ENCODE measurements at places on chromosomes 1 and 21.

DNA sequence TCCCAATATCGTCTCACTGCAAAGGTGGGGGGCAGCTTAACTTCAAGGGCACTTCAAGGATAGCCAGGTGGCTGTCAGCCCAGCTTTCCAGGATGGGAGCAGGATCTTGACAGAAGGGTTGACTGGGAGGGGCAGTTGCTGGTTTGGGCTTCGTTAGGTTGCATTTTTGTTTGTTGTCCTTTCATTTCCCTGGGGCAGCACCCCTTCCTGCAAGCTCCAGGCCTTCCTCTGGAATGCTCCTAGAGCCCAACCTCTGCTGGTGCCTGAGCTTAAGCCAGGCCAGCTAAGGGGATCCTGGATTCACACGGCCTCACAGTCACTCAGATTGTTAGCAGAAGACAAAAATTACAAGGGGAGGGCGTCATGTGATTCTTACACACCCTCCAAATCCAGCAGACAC, 4.1 kb upstream of the OLIG2 start:
- no peak for DNase-seq

DNA sequence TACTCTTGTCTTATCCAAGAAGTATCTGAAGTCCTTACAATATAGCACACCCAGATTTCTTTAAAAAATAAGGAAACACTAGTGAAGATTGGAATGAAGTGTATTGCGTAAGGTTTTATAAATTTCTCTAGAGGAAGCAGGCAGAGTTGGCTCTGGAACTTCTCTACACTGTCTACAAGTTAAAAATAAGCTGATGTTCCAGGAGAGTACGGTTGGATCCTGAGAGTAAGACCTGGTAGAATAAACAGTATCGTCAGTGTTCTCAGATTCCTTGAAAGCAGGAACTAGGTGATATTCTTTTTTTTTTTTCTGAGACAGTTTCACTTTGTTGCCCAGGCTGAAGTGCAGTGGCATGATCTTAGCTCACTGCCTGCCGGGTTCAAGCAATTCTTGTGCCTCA, 107.9 kb downstream of the USP25 start:
- DNase-seq = no peak

DNA sequence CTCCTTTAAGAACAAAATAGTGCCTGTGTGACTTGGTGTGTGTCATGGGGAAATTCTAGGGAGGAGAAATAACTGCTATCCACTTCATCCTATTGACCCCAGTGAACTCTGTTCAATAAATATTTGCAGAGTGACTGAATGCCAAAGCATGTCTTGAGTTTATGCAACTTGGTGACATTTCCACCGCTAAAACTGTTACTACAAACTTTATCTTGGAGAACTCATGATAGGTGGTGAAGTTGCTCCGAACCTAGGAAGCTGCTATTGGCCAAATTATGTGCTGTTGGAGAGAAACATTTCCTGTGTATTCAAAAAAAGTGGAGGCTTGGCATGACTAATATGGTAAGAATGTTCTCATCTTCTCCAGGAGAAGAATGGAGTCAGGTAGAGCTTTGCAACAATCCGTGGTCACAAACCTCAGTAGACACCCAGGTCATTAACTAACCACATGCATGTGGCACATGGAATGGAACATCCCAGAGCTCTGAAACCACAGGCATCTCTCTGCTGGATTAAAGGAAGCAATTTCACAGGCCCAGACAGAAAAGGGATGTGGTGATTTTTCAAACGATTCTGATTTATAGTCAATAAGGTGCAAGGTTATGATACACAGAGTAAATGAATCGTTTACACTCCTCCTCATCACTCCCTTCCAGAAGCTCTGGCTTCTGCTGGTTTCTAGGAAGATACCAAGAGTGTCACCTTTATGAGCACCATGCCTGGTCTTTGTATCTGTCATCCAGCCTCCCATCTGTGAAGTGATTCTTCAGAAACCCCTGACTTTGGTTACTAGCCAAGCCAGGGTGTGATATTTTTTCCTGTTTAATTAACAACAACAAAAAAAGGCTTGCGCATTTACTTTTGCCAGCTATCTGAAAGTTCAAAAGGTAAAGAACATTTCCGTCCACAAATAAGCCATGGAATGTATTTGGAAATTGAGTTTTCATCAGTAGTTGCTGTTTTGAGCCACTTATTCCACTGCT, 361.1 kb downstream of the TGFB2 start:
- DNase-seq = peak; percentile 45

DNA sequence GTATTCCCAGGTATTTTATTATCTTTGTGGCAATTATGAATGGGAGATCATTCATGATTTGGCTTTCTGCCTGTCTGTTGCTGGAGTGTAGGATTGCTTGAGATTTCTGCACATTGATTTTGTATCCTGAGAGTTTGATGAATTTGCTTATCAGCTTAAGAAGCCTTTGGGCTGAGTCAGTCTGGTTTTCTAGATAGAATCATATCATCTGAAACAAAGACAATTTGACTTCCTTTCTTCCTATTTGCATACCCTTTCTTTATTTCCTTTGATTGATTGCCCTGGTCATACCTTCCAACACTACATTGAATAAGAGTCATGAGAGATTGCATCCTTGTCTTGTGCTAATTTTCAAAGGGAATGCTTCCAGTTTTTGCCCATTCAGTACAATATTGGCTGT, 8.0 kb downstream of the OR2L3 start:
- DNase-seq = no peak

DNA sequence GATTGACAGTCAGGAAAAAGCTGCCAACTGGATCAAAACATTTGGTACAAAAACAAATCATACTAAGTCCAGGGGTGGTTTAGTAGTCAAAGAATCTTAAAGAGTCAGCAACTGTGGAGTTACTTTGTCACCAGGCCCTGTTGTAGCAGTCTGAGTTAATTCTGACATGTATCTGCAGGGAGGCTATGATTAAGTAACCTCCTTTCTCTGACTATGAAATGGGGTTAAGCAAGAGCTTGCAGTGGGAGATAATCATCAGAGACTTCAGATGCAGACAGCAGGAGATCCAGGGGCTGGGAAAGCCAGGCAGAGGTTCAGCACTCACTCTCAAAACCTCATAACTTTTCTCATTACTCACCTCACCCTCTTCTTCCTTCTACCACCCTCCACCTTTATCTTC, 99.2 kb upstream of the BTG3 start:
- DNase-seq = peak; percentile 22

DNA sequence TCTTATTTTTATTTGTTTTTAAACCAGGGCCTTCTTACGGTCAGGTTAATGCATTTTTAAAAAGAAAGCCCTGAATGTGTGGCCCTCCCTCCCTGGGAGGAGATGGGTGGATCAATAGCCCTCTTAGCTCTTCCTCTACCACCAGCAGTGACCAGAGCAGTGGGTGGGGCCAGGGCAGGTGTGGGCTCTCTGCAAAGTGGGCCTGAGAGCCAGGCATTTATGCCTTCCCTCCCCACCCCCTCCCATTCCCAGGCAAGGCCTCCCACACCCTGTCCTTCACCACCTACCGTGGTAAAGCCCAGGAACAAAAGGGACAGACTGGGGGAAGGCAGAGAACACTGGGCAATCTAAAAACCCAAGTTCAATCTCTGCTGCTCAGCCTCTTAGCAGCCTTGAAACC, 63.9 kb downstream of the SSBP3 start:
- DNase-seq = no peak

DNA sequence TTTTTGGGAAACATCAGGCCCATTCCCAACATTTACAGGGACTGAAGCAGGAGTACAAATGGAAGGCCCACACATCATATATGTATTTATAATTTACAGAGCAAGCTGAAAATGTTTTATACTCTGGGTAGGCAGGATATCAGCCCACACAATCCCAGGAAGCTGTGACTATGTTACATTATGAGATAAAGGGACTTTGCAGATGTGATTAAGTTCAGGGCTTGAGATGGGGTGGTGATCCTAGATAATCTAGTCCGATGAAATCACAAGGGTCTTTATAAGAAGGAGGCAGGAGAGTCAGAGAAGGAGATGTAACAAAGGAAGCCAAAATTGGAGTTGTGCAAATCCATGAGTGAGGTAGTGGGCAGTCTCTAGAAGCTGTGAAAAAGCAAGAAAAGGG, 160.5 kb downstream of the PDE4B start:
- no peak for DNase-seq

DNA sequence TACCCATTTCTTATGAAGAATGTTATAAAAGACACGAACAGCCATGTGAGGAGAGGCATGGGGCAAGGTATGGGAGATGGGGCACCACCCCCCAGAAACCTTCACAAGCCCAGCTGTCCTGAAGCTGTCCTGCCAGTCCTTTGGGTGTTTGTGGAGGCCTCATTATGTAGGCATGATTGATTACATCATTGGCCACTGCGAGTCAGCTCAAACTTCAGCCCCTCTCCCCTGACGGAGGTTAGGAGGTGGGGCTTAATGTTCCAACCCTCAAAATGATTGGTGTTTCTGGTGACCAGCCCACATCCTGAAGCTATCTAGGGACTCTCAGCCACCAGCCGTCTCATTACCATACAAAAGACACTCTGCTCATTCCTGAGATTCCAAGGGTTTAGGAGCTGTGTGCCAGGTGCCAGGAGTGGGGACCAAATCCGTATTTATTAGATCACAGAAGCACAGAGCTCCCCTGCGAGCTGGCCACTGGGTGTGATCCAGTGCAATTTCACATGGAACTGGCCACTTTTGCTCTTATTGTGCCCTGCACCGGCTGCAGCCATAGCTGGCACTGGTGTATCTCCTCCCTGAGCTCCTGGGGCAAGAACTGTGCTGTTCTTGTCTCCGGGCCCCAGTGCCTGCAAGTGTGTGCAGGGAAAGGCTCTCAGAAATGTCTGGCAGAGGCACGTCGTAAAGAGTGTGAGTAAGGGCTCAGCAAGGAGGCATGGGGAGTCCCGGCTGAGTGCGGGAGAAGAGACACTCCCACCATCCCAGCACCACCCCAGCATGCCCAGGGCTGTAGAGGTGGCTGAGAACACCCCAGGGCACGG, 10.5 kb downstream of the KIAA1614 start:
- DNase-seq = no peak

DNA sequence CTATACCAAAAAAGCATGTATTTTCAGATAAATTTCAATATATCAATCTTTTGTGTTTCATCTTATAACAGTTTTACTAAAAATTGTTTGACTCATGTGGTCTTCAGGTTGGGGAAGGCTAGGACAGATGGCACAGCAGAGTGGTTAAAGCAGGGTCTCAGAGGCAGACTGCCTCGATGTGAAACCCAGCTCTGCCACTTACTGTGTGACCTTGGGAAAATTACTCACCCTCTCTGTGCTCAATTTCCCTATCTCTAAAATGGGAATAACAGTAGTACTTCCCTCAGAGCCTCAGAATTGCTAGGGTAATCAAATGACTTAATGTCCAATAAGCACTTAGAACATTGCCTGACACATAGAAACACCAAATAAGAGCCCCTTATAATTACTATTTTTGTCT, 262.1 kb upstream of the FMN2 start:
- DNase-seq = no peak

- peak; percentile 47 for DNase-seq
Observed at GRCh38 chr21:29237110-29238052, 61.3 kb upstream of the BACH1 start.

DNA sequence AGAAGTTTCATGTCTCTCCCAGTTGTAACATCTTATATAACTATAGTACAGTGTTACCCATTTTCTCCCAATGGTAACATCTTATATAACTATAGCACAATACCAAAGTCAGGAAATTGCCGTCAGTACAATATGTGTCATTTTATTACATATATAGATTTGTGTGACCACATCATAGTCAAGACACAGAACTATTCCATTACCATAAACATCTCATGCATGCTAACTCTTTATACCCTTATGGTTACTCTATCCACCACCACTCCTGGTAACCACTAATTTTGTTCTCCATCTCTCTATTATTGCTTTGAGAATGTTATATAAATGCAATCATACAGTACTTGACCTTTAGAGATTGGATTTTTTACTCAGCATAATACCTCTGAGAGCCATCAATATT, 120.7 kb downstream of the BACH1 start:
- DNase-seq = no peak

DNA sequence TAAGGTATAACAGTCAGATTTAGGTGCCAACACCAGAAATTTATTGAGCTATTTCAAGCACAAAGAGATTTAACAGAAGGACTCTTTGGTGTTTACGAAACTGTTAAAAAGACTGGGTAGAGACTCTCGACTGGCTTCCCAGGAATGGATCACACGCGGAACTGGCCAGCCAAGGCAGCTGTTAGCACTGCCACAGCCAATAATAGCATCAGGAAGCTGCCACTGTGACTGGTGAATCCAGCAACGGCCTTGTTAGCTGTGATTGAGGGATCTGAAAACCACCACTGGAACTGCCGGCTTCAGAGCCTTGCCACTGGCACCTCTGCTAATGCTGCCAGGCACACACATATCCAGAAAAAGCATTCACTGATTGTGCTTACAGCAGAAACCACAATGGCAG, 10.6 kb upstream of the SIM2 start:
- no peak for DNase-seq

DNA sequence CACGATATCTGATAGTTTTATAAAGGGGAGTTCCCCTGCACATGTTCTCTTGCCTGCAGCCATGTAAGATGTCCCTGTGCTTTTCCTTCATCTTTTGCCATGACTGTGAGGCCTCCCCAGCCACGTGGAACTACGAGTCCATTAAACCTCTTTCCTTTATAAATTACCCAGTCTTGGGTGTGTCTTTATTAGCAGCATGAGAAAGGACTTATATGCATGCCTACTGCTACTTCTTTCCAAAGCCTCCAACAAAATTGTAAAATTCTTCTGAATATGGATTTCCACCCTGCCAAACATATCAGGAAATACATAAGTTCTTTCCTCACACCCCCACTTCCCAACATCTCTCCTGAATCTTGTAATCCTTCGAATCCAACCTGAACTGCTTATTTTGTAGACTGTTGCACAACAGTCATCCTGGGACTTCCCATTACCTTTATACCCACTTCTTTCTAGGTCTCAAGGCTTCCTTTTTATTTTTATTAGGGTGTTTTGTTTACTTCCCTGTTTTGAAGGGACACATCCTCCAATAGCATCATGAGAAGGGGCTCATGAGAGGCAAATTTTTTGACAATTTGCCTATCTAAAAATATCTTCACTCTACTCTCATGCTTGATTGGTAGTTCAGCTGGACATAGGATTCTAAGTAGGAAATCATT, 67.5 kb upstream of the MUTYH start:
- no peak for DNase-seq

DNA sequence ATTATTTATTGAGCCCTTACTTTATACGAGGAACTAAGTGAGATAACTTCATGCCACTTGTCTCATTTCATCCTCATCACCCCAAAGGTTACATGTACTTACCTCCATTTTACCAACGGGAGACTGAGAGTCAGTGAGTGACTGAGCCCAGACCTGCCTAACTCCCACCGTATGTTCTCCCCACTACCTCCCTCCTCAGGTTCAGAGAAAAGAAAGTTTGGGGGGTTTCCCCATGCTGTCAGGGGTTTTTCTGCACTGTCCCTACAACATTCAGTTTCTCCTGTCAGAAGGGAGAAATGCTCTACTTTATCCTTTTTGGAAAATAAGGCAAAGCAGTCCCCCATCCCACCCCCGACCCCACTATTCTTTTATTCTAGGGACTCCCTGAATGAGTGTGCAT, 32.9 kb downstream of the FAM78B start:
- DNase-seq = no peak

GRCh38 chr1:160664573-160665051, 17.8 kb upstream of the SLAMF1 start:
- no peak for DNase-seq

Data from trophoblast cell (in vitro differentiated cells and primary cell).